SIG-M5 (cell line): ENCODE measurements at places on chromosomes 6 and 20.
A peak's percentile ranks its signal among the peaks of the same experiment; 100 is the strongest.

GRCh38 chr20:36855241-36855657 is 20.7 kb upstream of the TLDC2 start:
- DNase-seq: no peak

DNA sequence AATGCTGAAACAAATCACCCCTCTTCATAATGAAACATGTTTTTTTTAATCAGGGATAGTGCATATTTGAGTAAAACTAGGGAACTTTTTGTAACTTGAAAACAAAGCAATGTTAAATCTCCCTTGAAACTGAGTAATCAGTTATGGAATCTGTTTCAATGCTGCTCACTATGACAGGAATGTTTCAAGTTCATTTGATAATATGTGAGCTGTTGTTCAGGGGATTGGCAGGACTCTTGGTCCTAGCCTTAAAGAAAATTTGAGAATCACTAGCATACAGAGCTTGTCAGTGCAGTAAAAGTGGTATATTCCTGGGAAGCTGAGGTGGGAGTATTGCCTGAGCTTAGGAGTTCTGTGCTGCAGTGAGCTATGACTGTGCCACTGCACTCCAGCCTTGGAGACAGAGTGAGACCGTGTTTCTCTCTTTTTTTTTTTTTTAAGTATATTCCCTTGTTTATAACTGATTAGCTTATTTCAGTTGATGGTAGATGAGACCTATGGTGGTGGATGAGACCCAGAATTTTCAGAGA is 21.6 kb upstream of the CALHM6 start:
- no peak for DNase-seq

DNA sequence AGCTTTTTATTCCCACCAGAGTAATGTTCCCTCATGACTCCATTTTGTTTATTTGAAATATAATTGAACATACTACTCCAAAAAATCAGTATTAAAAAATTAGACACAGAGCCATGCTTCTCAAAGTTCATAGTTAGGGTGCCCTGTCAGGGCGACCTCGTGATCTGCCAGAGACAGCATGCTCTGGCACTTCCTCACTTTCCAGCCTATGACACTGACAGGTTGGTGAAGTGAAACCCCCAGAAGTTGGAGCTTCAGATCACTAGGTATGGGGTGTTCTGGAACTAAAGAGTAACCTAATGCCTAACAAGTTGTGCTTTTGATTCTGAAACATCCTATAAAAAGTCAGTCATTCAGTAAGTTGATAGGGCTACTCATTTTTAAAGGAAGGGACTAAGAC is 93.0 kb downstream of the TBC1D7 start:
- DNase-seq: no peak

DNA sequence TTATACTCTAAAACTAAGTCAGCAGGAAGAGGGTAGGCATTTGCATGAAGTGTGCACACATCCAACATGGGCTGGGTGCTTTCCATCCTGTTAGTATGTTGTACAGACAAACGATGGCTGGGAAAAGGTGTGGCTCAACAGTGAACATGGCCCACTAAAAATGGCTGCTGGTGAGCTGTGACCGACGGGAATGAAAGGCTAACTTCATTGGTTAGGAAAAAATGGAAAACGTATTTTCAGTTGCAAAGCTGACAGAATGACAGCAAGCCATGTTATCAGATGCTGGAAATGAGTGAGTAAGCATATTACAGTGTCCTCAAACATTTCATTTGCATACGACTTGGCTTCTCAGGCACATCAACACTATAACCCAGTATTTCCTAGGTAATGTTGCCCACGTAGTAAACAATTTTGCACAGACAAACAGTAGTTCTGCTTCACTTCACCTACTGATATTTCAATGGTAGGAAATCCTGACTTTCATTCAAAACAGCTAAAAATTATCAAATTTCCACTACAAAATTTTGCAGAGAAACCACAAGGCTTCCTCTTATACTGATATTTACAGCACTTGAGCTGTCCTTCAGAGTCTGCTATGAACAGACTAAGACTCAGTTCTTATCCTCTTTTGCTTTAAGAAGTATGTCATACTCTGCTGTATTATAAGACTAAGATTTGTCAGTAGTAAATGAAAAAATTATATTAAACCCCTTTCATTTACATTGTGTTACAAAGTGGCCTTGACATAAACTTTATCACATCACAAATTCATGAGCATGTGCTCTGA is 98.9 kb downstream of the IRF4 start:
- DNase-seq: no peak

GRCh38 chr6:85065831-85066230 is 301.4 kb upstream of the TBX18 start:
- DNase-seq: no peak

DNA sequence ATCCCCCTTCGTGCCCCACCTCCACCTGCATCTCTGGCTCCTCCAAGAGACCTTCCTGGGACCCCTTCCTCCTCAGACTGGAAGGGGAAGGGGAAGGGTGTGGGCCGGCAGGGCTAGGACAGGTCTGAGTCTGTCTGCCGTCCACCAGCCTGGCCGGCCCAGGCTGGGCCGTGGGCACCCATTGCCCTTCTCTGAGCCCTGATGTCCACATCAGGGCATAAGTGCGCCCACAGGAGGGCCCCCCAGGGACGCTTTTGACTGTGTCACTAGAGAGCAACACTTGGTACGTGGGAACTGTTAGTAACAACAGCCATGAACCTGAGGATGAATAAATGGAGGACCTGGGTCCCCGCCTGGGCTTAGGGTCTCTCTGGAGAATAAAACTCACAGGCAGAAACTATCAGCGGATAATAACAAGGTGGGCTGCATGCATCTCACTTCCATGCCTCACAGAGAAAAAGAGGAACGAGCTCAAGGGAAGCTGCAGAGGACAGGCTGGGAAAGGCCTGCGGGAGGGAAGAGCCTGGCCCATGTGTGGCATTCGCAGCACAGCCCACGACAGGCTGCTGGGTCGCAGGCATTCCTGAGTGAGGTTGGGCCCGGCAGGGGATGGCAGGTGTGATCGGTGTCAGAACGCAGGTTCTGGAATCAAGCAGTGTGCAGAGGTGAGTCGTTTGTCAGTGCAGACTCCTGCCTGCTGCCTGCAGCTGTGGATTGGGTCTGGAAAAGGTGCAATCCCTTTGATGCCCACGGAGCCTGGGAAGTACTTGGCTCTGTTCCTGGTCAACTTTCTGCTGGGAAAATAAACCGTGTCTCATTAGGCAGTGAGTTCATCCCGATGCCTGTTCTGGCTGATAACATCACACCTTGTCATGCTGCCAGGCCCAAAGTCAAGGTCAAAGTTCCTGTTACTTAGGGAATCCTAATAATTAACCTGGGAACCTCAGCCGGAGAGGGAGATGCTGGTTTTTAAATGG is 60.9 kb downstream of the BCAS4 start:
- DNase-seq: no peak

DNA sequence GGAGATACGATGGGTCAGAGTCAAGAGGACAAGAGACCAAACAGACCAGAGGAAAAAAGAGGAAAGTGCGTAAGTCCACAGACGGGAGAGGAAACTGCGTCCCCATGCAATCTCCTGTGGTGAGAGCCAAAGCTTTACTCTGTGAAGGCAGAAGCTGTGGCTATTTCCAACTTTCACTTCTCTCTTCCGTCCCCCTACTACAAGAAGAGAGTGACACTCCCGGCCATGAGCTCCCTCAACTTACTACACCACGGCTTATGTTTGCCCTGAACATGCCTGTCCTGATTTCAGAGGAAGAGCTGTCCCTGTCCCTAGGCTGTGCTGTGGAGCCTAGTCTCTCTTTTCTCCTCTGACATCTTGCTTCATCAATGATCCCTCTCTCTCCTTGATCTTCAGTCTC is 11.5 kb upstream of the SSR1 start:
- DNase-seq: peak; percentile 70

DNA sequence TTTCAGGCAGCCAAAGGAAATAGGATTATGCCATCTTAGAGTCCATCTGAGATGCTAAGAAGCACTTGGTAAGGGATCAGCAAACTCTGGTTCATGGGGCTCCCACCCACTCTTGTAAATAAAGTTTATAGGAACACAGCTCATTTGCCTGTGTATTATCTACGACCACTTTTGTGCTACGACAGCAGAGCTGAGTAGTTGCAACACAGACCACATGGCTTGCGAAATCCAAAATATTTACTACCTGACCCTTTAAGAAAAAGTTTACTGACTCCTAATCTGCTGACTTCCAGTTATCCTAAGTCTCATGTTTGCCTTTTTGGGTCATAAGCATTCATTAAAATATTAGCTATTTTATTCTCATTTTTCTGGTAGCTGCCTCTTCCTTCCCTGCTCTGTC is 859.0 kb downstream of the QKI start:
- DNase-seq: no peak
